ENCODE measurements at places on chromosomes 5 and 9.

- no peak for DNase-seq
These were observed 6.7 kb downstream of the BRD3 start for GRCh38 chr9:134061019-134061687.

DNA sequence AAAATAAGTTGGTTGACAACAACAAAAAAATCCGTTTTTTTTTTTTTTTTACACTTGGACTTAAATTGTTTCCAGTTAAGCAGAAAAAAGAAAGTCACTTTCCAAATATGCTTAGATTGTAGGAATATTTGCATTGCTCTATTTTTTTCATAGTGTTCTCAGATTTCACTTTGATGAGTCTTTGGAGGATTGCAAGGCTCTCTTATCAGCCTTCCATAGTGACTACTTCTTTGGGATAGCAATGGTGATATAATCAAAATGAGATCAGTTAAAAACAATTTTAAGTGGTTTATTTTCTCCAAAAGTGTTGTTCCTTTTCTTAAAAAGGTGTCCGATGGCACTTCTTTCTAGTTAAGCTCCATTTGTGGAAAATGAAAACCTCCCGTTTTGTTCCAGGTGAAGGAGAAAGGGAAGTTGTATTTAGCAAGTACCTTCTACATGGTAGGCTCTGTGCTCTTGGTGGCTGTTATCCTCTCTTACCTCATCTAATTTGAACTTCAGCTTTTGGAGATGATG is 3.9 kb downstream of the RASGRF2 start:
- no peak for DNase-seq

- DNase-seq, result no peak
These were observed 3.2 kb downstream of the ADAMTSL1 start for GRCh38 chr9:18477121-18477660.

- no peak for DNase-seq
These were observed 21.1 kb downstream of the FBN2 start for GRCh38 chr5:128516978-128517377.

- no peak for DNase-seq
These were observed 1.7 kb downstream of the TLE4 start for GRCh38 chr9:79573412-79573923.

DNA sequence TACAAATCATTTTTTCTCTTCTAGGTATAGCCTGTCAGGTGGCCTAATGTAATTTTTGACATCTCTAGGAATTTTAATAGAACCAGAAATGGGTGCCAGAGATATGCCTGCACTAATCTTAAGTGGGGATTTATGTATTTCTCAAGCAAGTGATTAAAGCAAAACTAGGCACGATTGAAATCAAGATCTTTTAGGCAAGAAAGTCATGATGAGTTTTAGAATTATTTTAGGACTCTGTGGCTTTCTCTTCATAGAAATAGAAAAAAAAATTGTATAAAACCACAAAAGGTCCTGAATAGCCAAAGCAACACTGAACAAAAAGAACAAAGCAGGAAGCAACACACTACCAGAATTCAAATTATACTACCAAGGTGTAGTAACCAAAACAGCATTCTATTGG is 952 bp upstream of the AMACR start:
- DNase-seq, result no peak

GRCh38 chr5:116939641-116940040 is 365.0 kb upstream of the SEMA6A start:
- DNase-seq, result no peak

DNA sequence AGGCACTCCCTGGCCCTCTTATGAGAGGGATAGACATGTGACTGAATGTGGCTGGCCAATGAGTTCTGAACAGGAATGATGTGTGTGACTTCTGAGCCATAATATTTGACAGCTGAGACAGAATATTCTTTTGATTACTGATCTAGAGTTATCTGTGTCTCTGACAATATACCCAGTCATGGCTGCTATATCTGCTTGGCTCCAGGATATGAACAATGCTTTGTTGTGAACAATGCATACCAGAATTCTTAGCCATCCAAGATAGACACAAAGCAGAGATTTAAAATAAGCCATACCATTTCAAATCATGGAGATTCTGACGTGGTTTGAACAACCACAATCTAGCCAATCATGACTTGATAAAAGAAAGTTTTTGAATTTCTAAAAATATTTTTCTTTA is 840.3 kb upstream of the SEMA6A start:
- no peak for DNase-seq

- no peak for DNase-seq
These were observed 92.6 kb downstream of the EFNA5 start for GRCh38 chr5:107578051-107578635.

DNA sequence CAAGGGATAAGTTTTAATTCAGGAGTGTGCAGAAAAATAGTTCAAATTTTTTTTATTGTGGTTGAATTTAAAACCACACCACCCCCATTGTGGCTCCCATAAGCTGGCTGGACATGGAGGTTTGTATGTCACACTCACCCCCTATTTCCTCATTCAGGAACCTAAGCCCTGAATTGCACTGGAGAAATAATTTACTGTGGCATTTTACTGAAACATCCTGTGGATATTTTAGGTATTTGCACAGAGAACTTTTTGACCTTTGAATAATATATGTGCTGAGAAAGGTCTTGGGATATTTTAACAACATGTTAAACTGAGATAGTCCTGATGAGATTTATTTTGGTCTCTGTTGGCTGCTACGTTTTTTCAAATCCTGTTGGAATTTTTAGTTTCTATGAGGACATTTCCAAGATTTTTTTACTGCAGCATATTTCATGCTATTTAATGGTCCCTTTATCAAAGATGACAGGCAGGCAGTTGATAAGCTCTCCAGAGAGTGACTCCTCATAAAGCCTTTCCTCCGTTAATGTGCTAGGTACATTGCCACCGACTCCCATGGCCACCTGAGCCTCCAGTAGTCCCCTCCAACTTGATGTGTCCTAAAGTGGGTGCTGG is 51.2 kb upstream of the PALM2AKAP2 start:
- no peak for DNase-seq

DNA sequence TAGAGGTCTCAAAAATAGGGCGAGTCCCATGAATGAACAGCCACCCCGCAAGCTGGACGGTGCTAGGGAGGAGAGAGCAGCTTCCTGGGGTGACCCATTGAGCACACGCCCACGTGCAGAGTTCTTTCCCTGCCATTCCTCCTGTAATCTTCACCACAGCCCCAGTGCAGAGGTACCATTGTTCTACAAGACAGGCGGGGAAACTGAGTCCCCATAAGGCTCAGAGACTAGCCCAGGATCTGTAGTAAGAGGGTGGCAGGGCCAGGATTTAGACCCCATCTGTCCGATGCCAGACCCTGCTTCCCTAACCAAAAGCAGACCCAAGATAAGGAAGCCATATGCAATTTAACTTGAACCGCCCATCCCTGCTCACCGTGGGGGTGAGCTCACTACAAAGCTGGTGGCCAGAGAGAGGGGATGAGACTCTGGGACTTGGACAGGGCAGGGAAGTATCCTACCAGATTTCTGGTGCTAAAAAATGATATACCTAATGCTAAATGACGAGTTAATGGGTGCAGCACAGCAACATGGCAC is 36.7 kb upstream of the ORM1 start:
- no peak for DNase-seq

GRCh38 chr5:31962351-31962751 is 211.8 kb downstream of the GOLPH3 start:
- no peak for DNase-seq

DNA sequence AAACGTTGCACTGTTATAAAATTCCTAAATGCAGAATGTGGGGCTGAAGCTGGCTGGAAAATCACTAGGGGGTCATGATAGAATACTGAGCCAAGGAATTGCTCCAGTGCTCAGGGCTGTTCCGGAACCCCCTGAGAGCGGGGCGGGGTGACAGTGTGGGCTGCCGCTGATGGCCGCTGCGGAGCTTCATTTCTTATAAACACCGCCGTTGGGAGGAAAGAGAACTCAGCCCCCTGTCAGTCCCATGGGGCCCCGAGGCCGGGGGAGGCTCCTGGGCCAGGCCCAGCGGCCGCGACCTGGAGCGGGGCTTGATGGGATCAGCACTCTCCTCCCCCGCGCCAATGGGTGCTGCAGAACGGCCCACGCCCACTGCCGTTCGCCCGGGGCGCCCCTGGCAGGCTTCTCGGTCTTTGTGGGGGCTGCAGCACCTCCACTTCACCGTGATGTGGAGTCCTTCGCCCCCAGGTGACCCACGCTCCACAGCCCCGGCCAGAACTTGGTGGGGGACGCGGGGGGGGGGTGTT is 5.2 kb upstream of the IRF1 start:
- DNase-seq, result peak; percentile 94

GRCh38 chr5:135010502-135011354 is 23.3 kb downstream of the PITX1 start:
- no peak for DNase-seq

GRCh38 chr9:90974016-90974415 is 172.4 kb downstream of the SYK start:
- no peak for DNase-seq

DNA sequence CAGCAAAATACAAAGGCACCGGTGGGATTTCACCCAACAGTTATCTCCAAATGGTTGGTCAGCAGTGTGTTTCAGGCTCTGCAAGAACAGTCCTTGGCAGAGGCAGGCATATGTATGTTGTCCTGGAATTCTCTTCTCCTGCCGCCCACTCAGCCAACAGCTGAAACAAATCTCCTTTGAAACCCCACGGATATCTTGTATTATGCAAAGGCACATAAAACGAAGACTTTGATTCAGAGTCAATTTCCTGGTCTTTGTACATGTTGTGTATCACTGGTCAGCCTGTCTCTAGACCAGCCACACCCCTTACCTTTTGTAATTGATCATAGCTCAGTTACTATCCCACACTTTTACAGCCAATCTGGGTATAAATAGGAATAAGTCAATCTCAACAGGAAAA is 29.2 kb downstream of the FREM1 start:
- DNase-seq, result no peak

- DNase-seq, result no peak
These were observed 361.4 kb upstream of the RFX3 start for GRCh38 chr9:3887221-3887653.

DNA sequence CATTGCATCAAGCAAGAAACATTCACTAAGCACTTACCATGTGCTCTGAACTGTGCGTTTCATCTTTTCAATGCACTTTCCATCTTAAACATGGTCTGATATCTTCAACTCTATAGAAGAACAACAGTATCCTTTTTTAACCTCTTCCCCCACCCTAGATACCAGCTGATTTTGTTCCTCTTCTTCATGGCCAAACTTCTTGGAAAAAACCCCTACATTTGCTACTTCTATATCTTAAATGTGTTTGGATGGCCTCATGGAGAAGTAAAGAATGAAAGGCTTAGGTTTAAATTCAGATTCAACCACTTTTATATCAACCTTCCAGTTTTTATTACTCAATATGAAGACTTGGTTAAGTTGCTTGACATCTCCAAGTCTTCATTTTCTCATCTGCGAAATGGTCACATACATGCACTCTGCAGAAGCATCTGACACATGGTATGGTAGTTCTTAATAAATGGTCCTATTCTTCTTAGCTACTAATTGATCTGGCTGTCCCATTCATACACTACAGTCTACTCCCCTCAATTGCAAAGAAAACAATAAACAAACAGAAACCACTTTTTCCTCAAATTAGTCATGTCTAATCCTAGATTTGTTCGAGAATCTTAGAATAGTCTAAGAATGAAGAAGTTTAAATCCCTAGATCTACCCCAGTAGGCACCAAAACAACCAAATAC is 59.4 kb downstream of the FYB1 start:
- DNase-seq, result no peak

- DNase-seq, result no peak
These were observed 25.4 kb downstream of the SRFBP1 start for GRCh38 chr5:121987052-121987684.

DNA sequence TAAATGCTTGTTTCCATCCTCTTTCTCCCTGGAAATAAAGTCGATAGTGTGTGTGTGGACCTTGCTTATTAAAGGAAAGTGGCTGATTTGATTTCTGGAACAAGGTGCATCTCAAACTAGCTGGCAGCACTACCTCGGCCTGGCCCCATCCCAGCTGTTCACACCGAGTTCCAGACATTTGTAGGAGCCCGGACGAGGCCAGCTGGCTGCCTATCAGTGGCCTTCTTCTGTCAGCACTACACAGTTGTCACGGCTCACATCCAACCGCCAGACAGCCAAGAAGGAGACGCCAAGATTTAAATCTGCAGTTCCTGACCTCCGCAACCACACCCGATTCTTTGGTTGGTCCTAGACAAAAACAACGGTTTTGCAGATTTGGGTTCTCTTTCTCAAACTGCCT is 63.6 kb downstream of the PALM2AKAP2 start:
- peak; percentile 89 for DNase-seq

- DNase-seq, result no peak
These were observed 40.1 kb downstream of the PHAX start for GRCh38 chr5:126640866-126641265.

GRCh38 chr9:4855841-4856240 is 63.1 kb downstream of the RCL1 start:
- no peak for DNase-seq

GRCh38 chr5:25516141-25516540 is 871.4 kb upstream of the CDH10 start:
- no peak for DNase-seq

- DNase-seq, result no peak
These were observed 174.6 kb upstream of the ZNF608 start for GRCh38 chr5:124920909-124921666.

DNA sequence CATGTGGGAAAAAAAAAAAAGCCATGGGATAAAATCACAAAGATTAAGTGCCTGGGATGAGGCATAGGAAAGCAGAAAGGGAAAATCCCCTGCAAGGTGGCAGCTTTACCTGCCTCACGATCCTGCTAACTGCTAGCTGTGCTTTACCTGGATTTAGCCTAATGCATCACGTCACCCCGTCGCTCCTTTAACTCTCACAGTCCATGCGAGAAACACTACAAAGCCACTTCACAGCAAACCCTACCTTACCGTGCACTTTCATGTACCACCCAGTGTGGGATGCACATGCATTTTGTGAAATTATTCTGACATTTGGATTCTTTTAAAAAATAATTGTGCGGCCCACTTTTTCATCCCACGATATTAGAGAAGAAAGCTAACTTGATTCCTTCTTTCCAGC is 31.0 kb downstream of the ATPSCKMT start:
- DNase-seq, result no peak

DNA sequence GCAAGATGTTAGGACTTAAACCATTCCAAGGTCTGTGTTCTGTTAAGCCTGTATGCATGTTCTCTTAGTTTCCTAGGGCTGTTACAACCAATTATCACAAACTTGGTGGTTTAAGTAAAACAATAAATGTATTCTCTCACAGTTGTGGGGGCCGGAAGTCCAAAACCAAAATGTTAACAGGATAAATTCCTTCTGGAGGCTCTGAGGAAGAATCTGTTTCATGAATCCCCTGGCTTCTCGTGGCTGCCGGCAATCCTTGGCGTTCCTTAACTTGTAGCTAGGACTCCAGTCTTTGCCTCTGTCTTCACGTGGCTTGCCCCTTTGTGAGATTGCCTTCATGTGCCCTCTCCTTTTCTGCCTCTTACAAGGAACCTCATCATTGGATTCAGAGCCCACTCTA is 30.4 kb downstream of the FEM1C start:
- no peak for DNase-seq

DNA sequence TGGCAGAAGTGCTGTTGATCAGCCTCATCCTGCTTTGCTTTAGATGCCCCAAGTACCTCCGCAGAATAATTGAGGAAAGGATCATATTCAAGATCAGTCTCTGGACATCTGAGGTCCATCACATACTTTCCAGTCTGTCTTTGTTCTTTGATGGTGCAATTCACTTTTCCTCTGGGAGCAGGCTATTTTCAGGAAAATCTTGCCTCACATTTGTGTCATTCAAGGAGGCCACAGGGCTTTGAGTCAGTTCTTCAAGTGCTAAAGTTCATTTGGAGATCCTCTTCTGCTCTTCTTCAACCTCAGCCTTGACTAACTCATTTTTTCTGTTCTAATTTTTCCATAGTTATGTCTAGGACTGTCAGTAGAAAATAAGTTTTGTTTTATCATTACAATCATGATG is 18.6 kb downstream of the EQTN start:
- no peak for DNase-seq

- no peak for DNase-seq
These were observed 878.3 kb downstream of the TLE1 start for GRCh38 chr9:80811003-80811402.

All from Right ventricle myocardium inferior (tissue), 1 donor.